ENCODE measurements at places on chromosomes 13 and 19. TPM values are rescaled to one million over a fixed set of nuclear protein-coding genes. Genes with fewer than 3 reads are reported as not detected.

- no peak for DNase-seq
Observed at GRCh38 chr19:46353730-46354528, 7.0 kb downstream of the PPP5C start.

DNA sequence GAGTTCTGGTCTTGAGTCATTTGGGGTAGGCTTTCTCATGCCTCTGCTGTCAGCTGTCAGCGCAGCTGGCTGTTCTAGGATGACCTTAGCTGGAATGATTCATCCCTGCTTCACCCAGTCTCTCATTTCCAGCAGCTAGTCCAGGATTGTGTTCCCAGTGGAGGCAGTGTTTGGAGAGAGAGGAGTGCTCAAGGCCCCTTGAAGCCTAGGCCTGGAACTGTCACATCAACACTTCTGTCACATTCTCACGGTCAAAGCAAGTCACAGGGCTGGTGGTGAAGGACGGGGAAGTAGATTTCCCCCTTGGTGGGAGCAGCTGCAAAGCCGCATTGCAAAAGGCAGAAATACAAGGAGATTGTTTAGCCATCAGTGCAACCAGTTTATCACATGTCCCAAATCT, 15.2 kb downstream of the TPT1 start:
- no peak for DNase-seq

DNA sequence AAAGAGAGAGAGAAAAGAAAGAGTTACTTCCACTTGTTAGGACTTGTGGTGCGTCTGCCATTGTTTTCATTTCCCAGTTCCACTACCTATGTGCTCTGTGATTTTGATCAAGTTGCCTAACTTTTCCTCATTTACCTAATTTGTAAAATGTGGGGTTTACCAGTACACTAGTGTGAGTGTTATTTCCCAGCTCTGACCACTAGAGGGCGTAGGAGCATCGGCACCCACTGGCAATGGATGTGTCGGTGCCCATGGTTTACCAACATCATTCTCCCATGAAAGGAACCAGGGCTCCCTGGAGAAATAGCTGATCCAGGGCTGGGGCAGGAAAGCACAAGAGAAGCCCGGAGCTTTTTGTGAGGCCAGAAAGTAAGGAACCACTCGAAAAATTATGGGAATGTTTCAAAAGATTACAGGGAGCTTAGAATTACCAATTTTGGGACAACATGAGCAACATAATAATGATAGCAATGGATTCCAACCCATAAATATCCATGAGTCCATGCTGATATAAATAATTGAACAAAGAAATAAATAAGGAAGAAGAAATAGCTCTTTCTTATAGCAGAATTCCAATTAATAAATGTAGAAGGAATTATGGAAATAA, 15.1 kb upstream of the CEACAM4 start:
- peak; percentile 82 for DNase-seq

DNA sequence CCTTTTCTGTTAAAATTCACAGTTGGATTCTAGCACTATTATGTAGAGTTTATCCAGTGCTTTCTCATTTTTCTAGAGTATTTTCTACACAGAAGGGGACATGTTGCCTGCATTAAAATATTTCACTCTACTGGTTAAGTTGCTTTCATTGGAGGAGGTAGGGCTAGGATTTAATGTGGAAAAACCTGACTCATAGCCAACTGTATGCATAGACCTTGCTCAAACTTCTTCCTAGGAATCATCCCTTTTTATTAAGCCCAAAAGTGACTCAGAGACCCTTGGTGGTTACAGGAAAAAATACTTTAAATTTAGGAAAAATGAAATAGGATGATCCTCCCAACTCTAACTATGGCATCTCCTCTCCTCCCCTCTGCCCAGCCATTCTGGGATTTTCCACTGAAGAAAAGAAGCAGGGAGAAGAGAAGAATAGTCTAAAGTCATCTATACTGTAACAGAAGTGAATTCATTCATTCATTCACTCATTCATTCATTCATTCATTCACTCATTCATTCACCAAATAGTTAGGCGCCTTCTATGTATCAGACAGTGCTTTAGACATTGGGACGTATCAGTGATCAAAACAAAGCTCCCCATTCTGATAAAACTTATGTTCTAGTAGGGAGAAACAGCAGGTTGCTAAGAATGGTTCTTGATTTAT, 109.0 kb upstream of the HTR2A start:
- no peak for DNase-seq

DNA sequence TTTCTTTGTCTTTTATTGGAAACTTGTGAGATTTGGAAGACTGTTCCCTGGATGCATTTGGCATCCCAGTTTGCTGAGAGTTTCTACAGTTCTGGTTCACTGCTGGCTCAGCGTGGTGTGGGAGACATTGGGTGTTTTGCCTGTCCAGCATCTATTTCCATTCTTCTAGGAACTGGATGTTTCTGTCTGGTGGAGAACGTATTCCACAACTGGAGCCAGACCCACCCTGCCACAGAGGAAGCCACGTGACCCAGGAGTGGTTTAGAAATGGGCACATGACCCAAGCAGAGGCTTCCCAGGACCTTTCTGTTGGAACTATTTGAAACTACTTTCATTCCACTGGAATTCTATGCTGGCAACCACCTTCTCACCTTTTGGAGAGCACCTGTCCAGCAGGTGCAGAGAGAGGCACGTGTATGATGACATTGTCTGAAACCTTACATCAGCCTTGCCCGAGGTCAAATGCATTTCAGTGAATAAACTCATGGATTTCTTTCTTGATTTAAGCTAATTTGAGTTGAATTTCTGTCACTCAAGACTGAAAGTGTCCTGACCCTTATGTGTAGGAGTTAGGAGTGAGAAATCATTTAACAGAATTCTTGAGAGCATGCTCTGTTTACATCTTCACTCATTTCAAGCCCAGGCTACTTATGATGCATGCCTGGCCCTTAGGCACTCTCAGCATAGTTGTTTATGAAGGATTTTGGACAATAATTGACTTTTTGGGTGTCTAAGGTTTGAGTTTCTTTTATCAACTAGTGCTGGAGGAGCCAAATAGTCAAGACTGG, 121.8 kb downstream of the AKAP11 start:
- peak; percentile 41 for DNase-seq

DNA sequence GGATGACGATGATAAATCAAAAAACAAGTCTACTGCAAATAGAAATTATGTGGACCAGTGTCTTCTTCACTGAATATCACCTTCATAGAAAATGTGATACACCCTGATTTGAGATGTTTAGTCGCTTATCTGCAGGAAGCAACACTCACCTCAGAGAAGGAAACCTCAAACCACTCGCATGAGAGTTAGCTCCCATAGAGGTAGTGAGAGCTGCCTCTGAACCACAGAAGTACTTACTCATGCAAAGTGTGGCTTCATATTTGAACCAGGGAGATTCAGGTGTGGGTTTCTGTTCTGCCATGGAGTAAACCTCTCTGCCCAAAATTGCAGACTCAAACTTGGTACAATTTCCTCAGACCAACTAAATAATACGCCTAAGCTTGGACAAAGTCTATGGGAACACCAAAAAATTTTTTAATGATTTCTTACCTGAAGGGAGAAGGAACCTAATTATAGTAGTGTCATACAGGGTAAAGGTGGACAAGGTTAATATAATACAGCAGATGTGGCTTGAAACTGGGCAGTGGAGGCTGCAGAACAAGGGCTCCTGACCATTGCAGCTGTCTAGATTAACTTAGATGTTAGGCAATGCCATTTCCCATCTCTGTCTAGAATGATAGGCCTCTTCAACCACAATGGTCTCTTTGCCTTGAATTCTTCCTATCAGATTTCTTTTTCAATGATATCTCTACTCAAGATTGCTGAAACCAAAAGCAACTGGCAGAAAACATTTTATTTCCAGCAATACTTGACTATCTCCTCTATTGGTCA, 29.6 kb upstream of the RCBTB2 start:
- DNase-seq, result peak; percentile 76

- DNase-seq, result no peak
Observed at GRCh38 chr13:96216543-96216942, 126.6 kb downstream of the HS6ST3 start.

DNA sequence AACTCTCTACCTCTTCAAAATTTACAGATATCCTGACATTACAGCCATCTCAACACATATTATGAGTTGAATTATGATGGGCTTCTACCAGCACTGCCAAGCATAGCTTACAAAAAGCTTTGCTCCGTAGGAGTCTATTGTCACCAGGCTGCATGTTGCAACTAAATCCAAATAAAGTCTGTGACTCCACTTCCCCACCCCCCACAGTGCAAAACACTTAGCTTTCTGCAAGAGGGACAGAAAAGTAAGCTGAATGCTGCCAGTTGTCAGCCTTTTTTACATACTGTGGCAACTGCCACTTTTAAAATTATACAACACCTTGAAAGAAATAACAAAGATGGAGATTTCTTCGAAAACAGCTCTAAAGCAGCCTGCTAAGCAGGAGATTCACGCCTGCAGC, 189.1 kb downstream of the FGF14 start:
- DNase-seq, result no peak

GRCh38 chr13:29943273-29943672, 92.9 kb upstream of the UBL3 start:
- no peak for DNase-seq

DNA sequence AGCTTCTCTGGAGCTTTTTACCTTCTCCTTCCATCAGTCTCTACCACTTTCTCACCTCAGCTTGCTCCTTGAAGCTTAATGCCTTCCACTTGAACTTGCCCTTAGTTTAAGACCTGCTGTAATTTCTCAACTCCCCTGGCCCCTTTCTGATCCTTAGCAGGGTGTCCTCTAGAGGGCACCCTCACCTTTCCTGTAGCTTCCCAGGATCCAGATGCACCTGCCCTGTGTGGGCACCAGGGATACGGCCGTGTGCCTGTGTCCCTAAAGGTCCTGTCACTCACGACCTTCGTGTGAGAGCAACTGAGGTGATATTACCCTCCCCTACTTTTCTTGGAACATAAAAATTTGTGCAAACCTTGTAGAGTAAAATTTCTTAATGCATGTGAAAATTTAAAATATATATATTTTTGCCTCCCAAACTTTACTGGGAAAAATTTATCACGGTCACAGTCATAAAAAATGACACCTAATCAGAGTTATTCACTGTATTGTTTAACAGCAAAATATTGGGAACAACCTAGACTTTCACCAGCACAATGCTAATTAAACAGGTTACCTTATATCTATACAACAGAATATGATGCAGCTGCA, 46.4 kb downstream of the PSG3 start:
- peak; percentile 45 for DNase-seq

DNA sequence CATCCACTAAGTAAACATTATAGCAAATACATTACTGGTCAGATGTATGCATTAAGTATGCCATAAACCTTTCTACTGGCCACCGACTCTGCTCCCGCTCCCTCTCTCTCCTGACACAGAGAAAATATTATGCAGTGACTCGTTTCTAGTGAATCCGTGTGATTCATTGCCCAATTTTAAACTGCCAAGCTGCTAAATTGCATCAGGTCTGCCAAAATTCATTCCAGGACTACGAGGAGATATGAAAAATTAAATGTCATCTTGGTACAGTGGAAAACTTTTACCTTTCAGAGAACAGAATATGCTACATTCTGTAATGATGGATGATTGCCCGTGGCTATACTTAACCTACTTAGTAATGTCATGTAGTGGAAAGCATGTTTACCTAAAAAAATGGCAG, 368.8 kb upstream of the TSHZ3 start:
- no peak for DNase-seq

- no peak for DNase-seq
Observed at GRCh38 chr19:34998777-34999497, 1.2 kb upstream of the GRAMD1A start.

DNA sequence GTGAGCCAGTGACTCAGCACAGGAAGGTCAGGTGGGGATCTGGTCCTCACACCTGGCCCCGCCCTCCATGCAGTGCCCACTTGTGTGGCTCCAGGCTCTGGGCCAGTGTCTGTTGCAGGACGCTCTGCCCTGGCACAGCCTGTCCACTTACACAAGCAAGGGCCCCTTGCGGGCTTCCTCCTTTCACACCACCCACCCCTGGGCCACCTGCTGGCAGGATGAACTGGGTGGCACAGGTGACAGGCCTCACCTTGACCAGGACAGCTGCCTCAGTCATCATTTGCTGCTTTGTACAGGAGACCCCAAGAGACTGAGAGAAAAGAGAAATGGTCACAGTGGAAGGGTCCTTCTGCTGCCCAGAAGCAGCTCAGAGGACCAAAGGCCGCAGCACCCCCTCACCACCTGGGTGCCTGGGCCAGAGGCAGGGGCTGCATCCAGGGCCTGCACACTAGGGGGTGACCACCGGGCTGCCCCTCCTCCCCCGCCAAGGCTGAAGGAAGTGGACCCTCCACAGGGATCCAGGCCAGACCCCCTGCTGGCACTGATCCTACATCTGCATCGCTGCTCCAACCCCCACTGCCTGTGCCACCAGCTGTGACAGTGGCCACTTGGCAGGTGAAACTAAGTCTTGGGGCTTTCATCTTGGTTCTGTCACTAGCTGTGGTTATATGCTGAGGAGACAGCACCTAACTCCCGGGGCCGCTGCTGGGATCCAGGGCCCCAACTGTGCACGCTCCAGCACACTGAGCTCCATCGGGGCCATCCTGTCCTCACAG, 110.3 kb downstream of the TUBA3C start:
- no peak for DNase-seq

DNA sequence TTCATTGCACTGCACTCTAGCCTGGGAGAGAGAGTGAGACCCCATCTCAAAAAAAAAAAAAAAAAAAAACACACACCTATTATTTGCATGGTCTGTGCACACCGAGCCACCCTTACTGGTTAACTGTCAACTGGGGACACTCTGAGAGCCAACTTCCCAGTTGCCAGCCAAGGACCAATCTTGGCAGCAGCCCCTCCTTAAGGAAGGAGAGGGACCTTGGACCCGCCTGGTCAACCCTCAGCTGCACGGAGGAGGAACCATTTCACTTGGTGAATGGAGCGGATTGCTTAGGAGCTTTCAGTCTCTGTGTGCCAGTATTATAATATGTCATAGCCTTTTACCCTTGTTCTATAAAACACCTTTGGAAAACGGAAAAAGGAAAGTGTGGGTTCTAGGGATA, 24.9 kb downstream of the MICOS13 start:
- DNase-seq, result no peak

DNA sequence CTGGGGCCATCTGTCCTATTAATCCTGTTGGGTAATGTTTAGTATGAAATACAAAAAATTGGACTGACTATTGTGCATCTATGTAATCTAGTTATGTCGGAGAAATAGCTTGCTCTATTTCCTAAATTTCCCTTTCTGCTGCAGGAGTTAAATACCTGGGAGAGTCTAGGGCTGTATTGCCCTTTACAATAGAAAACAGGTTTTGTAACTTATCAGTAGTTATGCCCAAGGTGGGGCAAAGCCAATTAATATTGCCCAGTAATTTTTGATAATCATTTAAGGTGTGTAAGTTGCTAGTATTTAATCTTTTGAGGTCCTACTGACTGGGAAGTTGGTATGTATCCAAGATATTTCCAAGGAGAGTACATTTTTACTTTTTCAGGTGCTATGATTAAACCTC, 838.1 kb downstream of the DACH1 start:
- DNase-seq, result no peak

- DNase-seq, result no peak
Observed at GRCh38 chr19:23305555-23305954, 55.4 kb upstream of the ZNF724 start.

- DNase-seq, result peak; percentile 84
Observed at GRCh38 chr13:24709186-24709913, 29.1 kb downstream of the ATP12A start.

ZNF221 gene
- 1.9 TPM for total RNA-seq

SIGLEC7 gene
- not detected for total RNA-seq

ZNF793 gene
- total RNA-seq, result 4.7 TPM

CCDC8 gene
- not detected for total RNA-seq

ZNF296 gene
- 4.8 TPM for total RNA-seq
